ENCODE measurements at places on chromosomes 12 and 14.

- DNase-seq: no peak
Observed at GRCh38 chr14:74563586-74564159, 48.4 kb downstream of the LTBP2 start.

DNA sequence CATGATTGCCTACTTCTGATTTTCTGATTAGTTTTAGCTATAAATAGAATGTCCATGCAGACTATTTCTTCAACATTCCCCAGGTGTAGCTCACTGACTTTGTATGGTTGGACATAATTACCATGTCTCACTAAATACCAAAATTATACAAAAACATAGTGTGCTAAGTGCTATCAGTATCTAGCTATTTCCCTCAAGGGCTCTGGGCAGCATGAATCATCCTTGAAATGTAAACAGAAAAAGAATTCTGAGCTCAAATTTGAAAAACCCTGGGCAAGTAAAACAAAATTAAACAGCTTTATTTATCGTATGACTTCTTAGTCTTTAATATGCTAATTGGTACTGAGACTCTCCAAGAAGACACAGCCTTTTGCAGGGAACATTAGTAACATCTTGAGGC, 82.9 kb downstream of the SPATA7 start:
- no peak for DNase-seq

DNA sequence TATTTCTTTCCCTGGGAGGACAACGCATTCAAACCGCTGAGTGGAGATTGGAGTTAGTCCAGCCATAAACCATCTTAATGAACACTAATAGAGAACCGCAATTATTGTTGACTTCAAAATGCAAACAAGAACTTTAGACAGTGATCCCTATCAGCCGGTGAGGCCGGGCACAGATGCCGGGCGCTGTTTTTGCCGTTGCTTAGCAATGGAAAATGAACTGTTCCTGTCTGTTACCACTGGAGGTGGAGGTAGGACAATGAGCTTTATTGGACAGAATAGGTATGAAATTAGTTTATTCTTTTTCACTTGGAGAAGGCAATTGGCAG, 216.8 kb downstream of the TTC8 start:
- no peak for DNase-seq

DNA sequence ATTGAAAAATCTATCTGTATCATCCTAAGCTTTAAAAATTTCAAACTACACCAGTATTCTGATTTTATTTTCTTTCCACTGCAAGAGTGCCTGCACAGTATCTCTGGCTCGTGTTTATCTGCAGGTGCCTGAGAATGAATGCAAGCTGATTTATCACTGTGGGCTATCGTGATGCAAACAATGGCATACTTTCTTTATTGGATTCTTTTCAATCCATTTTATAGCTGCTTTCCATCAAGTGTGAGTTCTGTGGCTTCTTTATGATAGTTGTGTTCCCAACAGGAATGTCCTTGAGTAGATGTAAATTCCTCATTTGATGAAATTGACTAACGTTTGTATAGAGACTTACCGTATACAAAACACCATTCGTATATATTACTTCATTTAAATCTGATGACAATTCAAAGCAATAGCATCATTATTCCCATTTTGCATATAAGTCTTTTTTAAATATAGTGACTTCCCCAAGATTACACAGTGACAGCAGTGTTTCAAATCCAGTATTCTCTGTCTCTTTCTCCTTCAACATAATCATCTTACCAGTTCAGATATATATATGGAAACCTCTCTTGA, 160.3 kb upstream of the ABCD2 start:
- DNase-seq: no peak

GRCh38 chr12:3545121-3545796, 54.3 kb downstream of the PRMT8 start:
- no peak for DNase-seq

DNA sequence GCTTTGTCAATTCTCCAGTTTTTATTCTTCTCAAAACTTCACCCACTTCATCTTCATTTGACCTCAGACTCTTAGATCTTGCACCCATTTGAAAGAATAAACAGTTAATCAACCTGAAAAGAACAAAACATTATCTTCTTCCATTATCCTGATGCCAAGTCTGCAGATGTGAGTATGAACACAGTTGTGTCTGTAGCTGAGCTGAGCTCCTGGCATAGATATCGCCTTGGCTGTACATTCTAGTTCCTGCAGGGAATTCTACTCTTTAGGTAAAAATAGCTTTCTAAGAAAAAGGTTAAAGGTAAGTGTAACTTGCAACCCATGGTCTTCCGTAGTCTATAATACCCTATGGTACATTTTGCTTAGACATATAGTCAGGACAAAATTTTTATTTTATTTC, 169.7 kb downstream of the KCNA5 start:
- no peak for DNase-seq

GRCh38 chr14:86038387-86039042, 508.6 kb downstream of the FLRT2 start:
- peak; percentile 11 for DNase-seq

DNA sequence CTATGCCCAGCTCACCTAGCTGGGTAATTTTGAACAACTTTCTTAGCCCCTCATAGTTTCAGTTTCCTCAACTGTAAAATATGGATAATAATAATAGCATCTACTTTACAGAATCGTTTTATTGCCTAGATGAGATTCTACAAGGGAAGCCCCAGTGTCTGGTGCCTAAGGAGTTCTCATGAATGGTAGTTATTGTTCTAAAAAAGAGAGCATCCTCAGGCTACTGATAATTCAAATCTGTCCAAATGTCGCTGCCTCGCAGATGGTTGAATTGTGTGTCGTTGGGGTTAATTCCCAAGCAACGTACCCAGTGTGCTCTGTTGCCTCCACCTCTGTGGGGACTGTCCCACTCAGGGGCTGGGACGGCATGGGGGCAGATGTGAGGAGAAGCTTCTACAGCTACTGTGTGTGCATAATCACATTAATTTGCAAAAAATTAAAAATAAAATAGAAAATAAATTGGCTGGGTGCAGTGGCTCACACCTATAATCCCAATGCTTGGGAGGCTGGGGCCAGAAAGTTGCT, 71.6 kb upstream of the CEP83 start:
- no peak for DNase-seq

- DNase-seq: no peak
Observed at GRCh38 chr12:132432721-132433577, 57.0 kb upstream of the FBRSL1 start.

GRCh38 chr12:95262808-95263207, 45.2 kb downstream of the VEZT start:
- no peak for DNase-seq

DNA sequence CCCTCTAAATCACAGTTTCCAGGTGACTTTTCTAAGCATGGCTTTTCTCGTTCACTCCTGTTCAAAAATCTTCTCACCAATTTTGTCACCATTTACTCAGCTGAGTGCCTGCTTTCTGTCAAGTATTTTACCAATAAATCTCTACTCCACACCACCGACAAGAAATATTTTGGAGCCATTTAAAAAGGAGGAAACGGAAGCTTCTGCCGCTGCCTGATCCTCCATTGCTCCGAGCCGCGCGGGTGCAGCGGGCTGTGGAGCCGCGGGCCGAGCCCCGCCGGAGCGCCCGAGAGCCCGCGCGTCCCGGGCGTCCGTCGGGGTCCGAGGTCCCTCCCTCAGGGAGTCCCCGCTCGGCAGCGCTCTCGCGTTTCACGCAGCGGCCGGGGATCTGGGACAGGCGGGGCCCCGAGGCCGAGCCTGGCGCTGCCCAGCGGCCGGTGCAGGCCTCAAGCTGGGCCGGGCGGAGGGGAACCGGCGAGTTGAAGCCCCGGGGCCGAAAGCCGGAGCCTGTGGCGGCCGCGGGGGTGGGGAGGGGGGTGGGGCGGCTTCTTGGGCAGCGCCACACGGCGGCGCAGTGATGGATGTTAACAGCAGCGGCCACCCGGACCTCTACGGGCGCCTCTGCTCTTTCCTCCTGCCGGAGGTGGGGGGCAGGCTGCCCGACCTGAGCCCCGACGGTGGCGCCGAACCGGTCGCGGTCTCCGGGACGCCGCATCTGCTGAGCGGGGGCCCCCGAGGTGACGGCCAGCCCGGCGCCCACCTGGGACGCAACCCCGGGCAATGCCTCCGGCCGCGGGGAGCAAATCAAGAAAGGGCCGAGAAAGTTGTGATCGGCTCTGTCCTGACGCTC, 1.1 kb upstream of the HEBP1 start:
- peak; percentile 42 for DNase-seq

DNA sequence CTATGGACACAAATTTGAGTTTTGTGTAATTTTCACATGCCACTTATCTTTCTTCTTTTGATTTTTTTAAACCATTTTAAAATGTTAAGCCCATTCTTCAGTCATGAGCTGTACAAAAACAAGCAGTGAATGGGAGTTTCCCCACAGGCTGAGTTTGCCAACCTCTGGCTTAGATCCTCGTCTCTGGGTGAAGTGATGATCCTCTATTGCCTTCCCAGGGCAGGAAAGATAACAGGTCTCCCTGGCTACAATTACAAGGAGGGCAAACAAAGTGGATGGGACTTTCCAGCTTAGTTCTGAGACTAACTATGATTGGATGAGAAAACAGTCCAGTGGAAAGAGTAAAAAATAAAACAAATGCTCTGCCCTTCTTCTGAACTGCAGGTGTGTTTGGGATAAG, 203.7 kb downstream of the SPTSSA start:
- DNase-seq: no peak

- DNase-seq: no peak
Observed at GRCh38 chr12:13142747-13143146, 39.3 kb upstream of the GSG1 start.

GRCh38 chr12:116123451-116124258, 153.8 kb downstream of the MED13L start:
- DNase-seq: no peak

DNA sequence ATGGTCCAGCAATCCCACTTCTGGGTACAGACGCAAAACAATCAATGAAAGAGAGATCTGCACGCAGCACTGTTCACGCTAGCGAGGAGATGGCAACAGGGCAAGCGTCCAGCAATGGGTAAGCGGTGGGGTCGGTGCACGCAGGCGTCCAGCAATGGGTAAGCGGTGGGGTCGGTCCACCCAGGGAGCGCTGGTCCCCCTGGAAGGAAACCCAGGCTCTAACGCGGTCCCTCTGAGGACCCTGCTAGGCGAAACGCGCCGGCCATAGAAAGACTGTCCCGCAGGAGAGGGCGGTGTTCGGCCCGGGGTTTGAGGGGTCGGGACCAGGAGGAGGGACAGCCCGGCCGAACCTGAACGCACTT, 618 bp upstream of the PGAM5 start:
- DNase-seq: no peak

DNA sequence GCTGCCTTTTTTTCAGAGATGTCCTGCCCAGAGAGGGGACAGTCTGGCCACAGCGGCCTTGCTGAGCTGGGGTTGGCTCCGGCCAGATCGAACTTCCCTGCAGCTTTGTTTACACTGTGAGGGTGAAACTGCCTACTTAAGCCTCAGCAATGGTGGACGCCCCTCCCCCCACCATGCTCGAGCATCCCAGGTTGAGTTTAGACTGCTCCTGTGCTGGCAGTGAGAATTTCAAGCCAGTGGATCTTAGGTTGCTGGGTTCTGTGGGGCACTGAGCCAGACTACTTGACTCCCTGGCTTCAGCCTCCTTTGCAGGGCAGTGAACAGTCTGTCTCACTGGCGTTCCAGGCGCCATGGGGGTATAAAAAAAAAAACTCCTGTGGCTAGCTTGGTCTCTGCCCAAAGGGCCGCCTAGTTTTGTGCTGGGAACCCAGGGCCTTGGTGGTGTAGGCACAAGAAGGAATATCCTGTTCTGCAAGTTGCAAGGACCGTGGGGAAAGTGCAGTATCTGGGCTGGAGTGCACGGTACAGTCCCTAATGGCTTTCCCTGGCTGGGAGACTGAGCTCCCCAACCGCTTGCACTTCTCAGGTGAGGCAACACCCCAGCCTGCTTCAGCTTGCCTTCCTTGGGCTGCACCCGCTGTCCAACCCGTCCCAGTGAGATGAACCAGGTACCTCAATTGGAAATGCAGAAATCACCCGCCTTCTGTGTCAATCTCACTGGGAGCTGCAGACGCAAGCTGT, 79.1 kb downstream of the LRIG3 start:
- DNase-seq: no peak

DNA sequence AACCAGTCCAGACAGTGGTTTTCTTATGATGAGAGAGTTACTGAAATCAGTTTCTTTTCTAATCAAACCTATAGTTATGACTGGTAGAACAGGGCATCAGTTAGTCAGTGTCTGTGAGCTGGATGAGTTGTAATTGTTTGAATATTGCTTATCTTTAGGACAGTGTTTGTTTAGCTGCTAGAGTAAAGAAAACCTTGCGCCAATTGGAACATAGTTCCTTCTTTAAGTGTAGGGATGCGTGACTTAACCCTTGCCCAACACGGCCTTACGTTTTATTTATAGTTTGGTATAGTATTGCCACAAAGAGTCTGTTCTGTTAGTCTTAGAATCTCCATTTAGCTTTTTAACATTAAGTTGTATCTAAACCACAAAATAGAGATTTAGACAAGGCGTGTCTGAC, 572.6 kb downstream of the SLC16A7 start:
- no peak for DNase-seq

GRCh38 chr12:79455286-79455685, 235.5 kb downstream of the PAWR start:
- no peak for DNase-seq

GRCh38 chr14:89625244-89625713, 208.2 kb upstream of the FOXN3 start:
- DNase-seq: no peak

GRCh38 chr14:63394841-63395240, 76.1 kb upstream of the GPHB5 start:
- no peak for DNase-seq

- no peak for DNase-seq
Observed at GRCh38 chr12:94973221-94973620, 30.3 kb downstream of the NDUFA12 start.

DNA sequence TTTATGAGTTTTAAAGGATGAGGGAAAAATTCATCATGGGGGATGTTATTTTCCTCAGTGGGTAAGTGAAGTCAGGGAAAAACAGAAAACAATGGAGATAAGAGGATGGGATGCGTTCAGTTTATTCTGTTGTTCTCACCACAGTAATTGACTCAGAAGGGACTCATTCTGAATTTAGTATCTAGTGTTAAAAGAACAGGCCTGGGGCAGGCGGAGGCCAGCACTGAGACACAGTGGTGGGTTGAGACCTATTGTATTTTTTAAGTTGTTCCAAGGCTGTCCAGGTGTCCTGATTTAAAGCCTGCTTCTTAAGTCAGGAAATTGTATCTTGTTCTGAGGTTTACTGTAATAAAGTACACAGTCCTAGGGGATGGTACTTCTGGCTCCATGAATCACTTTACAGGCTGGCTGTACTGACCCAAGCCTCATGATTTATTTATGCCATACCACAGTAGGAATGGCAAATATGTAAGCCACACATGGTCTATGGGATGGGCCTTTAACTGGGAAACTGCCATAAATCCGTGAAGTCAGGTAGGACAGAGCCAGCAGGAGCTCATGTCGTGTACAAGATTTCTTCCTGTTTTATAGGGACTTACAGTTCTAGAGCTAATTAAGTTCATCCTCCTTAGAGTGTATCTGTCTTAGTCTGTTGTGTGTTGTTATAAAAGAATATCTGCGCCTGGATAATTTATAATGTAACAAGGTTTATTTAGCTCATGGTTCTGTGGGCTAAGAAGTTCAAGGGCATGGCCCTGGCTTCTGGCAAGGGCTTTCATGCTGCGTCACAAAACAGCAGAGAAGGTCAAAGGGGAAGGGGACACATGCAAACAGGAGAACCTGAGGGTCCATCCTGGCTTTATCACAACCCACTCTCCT, 244.1 kb downstream of the FBXL14 start:
- no peak for DNase-seq

Measured in stimulated activated naive CD4-positive, alpha-beta T cell (primary cell).